ENCODE measurements at places on chromosomes 11 and 22.

DNA sequence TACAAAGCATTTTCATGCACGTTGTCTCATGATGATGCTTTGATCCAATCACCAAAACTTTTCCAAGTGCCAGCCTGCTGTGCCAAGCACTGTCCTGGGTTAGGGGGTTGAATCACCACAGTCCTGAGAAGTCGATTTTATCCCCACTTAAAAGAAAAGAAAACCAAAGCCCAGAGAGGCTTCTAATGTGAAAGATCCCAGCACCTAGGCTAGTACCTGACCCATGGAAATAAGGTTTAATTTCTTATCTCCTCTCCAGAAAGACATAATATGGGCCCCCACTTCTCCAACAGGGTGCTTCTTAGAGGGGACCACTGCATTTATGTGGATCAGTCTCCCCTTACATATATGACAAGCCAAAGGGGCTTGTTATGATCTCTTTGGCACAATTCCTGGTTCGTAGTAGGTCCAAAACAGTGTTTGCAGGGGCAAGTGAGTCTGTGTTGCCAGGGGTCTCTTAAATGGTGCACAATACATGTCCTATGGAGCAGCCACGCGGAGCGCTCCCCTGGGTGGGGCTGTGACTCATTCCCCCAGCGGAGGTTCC lies 1.9 kb upstream of the BCL9L start:
- DNase-seq, result no peak

- no peak for DNase-seq
Measured at GRCh38 chr11:64563966-64564365, 27.1 kb upstream of the SLC22A12 start.

- peak; percentile 93 for DNase-seq
Measured at GRCh38 chr11:10908215-10908951, 50.5 kb upstream of the ZBED5 start.

DNA sequence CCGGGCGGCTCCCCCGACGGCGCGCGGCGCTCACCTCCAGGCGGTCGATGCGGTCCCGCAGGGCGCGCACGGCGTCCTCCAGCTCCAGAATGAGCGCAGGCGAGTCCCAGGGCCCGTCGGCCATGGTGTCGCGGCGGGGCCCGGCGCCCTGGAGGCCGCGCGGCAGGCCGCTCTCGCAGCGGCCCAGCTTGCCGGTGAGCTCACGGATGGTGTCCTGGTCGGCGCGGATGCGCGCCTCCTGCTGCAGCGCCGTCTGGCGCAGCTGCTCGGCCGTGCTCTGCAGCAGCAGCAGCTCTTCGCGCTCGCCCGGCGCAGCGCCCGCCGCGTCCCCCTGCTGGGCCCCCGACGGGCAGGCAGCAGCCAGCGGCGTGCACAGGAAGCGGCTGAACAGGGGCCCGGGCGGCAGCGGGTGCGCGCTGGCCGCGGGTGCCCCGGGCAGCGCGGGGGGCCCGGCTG lies 599 bp downstream of the NPTXR start:
- DNase-seq, result peak; percentile 69

DNA sequence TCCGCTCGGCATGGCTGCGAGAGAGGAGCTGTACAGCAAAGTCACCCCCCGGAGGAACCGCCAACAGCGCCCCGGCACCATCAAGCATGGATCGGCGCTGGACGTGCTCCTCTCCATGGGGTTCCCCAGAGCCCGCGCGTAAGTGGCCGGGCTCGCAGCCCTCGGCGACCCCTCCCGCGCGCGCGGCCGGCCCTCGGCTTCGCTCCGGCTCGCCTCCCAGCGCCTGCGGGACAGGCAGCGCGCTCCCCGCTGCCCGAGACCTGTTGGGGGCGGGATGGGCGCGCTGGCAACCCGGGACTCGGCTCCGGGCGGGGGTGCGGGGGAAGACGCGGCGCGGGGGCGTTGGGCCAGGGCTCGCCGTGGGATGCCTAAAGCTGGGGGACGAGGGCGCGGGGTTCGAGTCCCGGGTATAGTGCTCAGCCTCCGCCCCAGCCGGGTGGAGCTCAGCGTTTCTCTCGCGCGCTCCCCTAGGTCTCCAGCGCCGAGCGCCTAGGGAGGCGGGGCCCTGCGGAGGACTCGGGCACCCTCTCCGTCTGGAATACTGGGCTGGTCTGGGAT lies 630 bp downstream of the UBASH3B start:
- DNase-seq, result peak; percentile 75

- DNase-seq, result peak; percentile 9
Measured at GRCh38 chr11:89405629-89406028, 85.5 kb downstream of the NOX4 start.

GRCh38 chr11:20070459-20070858 lies 89.8 kb downstream of the DBX1 start:
- DNase-seq, result peak; percentile 66

DNA sequence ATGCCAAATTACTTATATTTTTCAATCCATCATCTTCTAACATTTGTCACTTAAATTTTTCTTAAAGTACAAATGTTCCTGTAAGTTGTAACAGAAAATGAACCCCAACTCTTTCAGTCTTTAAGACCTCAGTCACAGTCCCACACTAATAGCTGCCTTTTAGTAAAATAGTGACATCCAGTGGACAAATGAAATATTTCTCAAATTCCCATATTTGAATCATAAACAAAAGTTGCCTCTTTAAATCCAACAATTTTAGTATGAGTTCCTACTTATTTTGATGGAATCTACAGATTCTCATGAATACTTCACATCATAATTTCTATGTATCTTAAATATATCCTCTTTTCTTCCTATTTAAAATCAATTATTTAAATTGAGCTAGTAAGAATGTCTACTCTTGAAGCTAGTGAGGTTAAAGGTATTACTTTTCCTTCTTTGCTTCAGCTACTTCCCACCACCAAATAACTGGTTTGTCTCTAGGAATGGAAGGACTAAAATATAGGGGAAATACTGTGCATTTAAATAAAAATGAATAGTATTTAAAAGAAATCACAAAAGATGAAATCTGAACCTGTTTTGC lies 9.2 kb downstream of the LIN7C start:
- peak; percentile 45 for DNase-seq

- no peak for DNase-seq
Measured at GRCh38 chr11:132914600-132914999, 617.7 kb downstream of the OPCML start.

- DNase-seq, result no peak
Measured at GRCh38 chr11:74333193-74333592, 21.8 kb upstream of the P4HA3 start.

DNA sequence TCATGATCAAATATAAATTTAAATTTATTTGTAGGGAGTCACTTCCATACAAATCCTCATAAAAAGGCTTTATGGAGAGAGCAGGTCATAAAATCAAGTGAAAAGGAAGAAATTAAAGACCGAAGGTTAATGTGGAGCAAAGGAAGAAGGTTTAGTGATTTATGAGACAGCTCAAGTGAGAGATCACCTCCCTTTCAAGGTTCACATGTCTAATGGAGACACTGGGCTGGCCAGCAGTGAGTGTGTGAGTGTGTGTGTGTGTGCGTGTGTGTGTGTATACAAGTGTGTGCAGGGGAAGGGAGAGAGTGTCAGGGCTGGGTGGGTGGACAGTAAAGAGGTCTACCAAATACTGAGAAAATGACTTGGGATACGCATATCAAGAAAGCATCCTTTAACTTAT lies 251.2 kb downstream of the FAT3 start:
- no peak for DNase-seq

DNA sequence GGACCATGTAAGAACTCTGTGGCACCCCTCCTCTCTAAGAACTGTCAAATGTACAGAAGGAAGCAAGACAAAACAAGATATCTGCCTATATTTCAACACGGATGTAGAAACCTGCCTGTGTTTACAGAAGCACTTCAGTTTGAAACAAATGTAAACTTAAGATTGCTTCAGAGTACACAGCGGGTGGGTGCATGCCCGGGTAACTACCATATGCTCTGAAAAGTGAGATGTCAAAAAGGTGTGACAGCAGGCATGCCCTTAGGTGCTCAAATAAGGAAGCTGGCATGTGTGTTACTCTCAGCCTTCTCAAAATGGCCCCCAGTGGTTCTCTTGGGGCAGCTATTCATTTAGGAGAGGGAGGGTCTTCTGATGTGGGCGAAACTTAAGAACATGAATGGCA lies 5.2 kb downstream of the ACP2 start:
- no peak for DNase-seq

DNA sequence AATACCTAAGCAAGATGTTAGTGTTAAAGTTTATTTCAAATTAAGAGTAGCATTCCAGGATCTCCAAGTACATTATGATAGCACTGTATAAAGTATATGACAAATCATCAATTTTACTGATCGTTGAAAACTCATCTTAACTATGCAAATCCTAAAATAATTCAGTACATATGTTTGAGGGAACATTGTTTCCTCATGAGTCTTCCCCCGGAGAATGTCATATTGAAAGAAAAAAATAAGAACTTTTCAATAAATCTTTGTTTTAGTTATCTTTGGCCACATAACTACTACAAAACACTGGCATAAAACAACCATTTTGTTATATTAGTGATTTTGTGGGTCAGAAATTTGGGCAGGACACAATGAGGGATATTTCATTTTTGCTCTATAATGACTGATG lies 135.4 kb downstream of the METTL15 start:
- peak; percentile 23 for DNase-seq
